ENCODE measurements at places on chromosomes 4 and X.

DNA sequence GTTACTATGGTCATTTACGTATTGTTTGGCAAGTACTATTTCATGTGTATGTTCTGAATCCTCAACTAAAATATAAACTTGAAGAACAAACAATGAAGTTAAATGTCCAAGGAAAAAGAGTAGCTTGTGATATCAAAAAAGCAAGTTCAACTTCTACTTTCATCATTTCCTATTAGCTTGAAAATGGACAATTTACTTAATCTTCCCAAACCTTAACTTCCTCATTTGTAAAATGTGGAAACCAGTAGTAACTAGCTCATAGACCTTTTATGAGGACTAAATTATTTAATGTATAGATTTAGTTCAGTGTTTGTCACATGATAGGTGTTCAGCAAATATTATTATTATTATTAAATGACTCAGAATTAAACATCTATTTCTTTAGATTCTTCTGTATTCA is 276.8 kb upstream of the TET2 start:
- DNase-seq: no peak

DNA sequence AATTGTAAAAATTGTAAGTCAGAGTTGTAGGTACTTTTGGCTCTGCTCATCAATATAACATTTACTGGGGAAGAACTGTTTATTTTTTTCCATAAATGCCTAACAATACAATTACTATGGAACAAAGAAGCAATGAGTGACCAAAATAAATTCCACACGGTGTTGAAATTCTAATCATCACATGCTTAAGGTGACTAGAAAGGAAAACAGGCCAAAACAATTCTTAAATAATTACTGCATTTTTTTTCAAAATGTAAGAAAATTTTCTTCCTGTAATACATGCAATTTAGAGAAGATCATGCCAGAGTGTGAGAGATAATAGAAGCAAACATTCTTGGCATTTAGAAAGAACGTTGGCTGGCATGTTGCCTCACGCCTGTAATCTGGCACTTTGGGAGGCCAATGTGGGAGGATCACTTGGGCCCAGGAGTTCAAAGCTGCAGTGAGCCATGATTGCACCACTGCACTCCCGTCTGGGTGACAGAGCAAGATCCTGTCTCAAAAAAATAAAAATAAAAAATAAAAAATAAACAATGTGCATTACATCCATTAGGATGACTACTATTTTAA is 22.5 kb downstream of the C4orf46 start:
- no peak for DNase-seq

DNA sequence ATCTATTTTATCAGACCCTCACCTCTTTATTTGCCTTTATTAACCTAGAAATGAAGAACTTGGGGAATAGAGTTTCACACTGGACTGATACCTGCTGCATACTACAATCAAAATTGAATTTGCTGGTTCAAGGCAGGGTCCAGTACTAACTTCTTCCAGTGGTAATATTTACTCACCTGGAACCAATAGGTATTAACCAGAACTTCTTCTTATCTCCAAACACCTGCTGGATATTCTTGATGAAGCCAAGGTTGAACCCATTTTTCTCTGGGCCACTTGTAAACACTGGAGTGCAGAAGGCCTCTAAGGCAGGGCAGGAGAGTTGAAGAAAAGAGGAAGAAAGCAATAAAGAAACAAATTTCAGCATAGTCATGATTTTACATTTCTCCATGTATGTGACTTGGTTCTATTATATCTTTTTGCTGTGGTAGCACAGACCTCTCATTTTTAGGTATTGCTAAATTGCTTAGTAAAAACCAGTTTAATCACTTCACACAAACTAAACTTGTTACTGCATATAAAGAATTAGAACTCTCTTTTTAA is 101.1 kb downstream of the ZDHHC15 start:
- no peak for DNase-seq

GRCh38 chr4:54400802-54401201 is 171.7 kb downstream of the PDGFRA start:
- DNase-seq: peak; percentile 34

DNA sequence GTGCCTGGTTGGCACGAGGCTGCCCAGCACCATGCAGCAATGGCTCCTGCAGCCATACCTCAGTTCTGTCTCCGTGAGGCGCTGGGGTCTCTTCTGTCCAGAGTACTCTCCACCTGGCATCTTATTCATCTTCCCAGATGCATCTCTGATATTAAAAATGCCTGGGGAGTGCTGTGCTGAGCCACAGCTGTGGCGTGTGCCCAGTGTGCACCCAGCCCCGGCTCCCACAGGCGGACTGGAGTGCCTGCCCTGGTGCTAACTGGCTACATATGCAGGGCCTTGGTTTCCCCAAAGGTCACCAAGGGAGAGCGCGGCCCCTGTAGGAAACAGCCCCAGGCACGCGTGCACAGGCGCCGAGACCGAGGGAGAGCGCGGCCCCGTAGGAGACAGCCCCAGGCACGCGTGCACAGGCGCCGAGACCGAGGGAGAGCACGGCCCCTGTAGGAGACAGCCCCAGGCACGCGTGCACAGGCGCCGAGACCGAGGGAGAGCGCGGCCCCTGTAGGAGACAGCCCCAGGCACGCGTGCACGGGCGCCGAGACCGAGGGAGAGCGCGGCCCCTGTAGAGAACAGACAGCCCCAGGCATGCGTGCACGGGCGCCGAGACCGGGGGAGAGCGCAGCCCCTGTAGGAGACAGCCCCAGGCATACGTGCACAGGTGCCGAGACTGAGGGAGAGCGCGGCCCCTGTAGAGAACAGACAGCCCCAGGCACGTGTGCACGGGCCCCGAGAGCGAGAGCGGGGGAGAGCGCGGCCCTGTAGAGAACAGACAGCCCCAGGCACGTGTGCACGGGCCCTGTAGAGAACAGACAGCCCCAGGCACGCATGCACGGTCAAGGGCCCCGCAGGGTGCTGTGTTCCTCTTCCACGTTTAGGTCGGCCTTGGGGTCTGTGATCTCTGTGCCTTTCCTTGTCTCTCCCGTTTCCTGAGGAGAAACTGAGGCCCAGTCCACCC is 14.5 kb downstream of the TMEM175 start:
- DNase-seq: no peak

DNA sequence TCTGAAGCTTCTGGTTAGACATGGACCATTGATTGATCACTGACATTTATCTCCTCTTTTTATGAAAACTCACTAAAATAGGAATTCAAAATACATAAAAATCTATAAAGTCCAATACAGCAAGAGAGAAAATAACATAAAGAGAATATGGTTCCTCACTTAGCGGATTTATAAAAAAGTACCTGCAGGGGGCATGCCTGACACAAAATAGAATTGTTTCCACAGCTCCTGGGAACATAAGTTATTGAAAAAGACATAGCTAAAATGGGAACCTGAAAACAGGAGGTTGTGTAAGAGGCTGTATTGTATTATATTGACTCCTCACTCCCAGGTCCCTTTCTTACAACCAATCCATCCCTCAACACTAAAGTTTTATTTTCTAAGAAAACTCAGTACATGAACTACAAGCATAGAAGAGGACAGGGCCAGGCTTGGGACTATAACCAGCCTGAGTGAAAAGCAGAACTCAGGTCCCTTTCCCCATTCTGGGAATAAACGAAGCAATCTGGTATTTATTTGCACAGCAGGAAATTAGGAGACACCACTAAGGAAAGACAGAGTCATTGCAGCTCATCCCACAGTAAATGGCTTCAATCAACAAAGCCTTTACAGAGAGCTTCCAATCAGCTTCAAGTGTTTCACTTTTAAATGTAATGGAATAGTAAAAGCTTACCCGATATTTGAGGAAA is 121.1 kb upstream of the NDST4 start:
- DNase-seq: no peak

DNA sequence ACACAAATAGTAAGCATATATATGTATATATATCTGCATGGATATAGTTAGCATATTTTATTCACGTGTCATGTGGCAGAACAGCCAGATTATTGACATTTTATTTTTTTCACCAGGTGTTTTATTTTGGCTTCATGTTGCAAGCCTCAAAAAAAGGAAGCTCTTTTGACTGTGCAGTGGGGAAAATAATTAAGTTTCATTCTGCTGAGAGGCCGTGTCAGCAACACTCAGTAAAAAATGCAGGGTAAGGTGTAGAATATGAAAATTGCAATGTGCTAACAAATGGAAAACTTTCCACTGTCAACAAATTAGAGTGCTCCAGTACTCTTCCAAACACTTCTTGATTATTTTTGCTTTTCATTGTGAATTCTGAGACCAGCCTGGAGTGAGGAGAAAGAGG is 511.5 kb downstream of the GLUD2 start:
- DNase-seq: no peak

- DNase-seq: no peak
Measured at GRCh38 chrX:151929126-151929525, 16.4 kb downstream of the MAGEA4 start.

DNA sequence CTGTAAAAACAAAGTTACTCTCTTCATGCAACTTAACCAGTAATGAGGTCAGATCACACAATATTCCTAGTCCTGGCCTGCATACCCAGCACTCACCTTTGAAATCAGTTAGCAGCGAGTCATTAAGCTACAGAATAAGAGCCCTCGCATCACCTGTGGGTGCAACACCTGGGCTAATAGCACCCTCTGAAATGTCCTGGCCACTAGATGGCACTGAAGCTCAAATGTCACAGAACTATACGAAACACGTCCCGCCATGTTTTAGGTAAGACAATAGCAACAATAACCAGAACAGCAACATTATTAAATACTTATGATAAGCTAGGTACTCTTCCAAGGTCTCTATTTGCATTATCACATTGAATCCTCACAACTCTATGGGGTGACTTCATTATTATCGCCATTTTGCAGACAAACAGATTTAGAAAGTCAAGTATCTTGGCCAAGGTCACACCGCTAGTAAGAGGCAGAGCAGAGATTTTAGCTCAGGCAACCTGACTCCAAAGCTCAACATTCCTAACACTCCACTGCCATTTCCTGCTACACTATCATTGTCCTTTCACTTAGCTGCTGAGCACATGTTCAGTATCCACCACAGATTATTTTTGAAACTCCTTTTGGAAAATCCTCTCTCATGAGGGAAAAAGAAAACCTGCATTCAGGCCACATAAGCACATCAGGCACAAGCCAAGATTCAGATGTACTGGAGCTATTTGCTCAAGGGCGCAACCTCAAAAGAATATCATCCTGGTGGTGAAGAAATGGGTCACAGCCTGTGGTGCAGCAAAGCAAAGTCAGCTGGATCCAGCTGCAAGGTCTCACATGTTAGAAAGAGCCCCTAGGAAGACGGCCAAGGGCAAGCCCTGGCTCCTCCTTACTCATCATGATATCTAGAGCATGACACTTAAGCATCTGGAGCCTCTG is 59.5 kb upstream of the KDR start:
- no peak for DNase-seq

- DNase-seq: no peak
Measured at GRCh38 chr4:10620935-10621488, 63.6 kb downstream of the CLNK start.

GRCh38 chr4:153912301-153912700 is 123.4 kb upstream of the SFRP2 start:
- no peak for DNase-seq

GRCh38 chr4:105369988-105370387 is 103.9 kb downstream of the PPA2 start:
- DNase-seq: peak; percentile 6

- no peak for DNase-seq
Measured at GRCh38 chr4:101972791-101973190, 182.3 kb downstream of the BANK1 start.

GRCh38 chr4:83112231-83112630 is 2.3 kb downstream of the PLAC8 start:
- no peak for DNase-seq

DNA sequence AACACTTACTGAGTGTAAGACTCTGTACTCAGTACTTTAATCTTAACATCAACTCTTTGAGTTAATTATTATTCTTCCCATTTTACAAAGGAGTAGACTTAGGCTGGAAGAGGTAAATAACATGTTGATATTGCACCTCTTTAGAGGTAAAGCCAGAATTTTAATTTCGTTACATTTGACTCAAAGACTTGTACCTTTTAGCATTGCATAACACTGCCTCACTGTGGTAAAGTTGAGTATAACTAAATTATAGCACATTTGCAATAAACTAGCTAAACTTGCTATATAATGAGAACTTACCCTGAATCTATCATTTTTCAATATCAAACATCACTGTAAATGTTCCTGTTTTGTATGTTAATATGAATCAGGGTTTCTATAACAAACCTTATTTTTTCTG is 218.5 kb downstream of the PRR32 start:
- no peak for DNase-seq

DNA sequence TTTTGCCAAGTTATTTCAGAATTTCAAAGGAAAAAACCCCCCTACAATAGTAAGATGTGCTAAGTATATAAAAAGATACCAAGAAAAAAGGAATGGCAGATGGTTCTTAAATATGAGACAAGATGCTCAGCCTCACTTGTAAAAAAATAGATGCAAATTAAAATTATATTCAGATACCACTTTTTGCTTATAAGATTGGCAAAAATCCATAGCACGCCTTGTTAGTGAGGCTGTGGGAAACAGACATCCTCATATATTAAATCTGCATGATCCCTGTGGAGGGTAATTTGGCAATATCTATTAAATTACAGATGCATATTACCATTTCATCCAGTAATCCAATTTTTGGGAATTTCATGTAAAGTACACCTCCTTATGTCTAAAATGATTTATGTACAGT is 62.5 kb upstream of the PDHA1 start:
- no peak for DNase-seq

DNA sequence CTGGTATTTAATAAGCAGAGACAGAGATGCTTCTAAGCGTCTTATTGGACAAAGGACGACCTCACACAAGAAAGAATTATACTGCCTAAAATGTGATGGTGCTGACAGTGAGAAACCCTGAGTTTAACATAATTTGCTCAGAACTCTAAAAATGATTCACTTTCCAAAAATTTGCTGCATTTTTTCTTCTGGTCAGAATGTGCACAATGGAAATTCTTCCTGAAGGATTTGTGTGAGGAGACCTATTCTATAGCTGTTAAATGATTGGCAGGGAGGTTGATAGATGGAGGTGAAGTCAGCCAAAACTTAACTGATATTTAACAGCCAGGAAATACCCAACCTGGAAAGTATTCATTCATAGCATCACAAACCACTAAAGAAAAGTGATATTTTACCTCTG is 1.7 kb downstream of the MAGEC3 start:
- no peak for DNase-seq

- DNase-seq: no peak
Measured at GRCh38 chr4:47425628-47426027, 37.9 kb downstream of the COMMD8 start.

GRCh38 chr4:3294401-3295241 is 1.8 kb downstream of the RGS12 start:
- no peak for DNase-seq

GRCh38 chrX:18643243-18643642 is 28.7 kb downstream of the RS1 start:
- DNase-seq: no peak

All from hepatic stellate cell (primary cell).